HL-60 (cell line): ENCODE measurements at places on chromosomes 2 and 18.

- no peak for DNase-seq
Measured at GRCh38 chr18:45889419-45890064, 64.1 kb downstream of the SIGLEC15 start.

DNA sequence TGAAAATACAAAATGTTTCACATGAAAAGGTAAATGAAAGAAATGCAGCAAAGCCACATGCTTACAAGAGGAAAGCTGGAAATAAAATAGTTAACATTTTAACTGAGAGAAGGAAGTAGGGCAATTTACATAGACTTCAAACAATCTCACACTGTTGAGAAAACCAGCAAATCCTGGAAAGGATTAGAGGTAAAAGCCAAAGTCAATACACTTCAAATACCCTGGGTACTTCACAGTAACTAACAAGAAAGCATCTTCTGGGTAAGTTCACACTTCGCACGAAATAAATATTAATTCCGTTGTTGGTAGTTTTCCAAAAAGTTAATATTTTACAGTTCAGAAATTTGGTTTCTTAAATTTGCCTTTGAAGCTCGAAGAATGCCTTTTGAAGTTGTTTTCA, 3.5 kb upstream of the ERICH2 start:
- no peak for DNase-seq

DNA sequence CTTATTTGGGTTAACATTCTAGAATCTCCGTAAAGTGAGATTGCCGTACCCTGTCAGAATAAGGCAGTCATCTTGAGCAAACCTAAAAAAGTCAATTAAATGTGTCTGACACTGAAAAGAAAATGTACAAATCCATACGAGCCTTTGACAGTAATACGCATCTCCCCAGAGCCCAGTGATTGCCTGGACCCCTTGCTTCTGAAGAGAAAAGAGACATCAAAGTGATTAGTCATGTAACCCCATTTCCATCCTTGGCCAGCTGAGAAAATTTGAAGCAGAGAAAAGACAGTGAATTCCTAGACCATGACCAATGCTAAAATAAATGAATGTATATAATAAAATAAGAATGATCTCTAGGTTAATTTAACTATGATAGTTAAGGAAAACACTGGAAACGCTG, 1499.4 kb downstream of the SUCLG1 start:
- DNase-seq = no peak

- no peak for DNase-seq
Measured at GRCh38 chr2:10806543-10806942, 6.0 kb downstream of the PDIA6 start.

DNA sequence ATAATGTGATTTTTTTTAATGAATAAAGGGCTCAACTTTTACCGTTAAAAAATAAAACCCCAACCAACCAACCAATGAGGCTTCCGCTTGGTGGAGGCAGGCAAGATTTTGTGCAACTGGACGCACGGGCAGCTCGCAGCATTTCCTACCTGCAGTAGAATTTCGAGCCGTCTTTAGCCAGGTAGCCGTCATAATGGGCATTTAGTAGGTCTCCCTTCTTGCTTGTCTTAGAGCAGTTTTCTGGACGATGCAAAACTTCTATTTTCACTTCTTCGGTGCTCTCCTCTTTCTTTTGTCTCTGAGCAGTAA, 316 bp downstream of the FKBP7 start:
- no peak for DNase-seq

DNA sequence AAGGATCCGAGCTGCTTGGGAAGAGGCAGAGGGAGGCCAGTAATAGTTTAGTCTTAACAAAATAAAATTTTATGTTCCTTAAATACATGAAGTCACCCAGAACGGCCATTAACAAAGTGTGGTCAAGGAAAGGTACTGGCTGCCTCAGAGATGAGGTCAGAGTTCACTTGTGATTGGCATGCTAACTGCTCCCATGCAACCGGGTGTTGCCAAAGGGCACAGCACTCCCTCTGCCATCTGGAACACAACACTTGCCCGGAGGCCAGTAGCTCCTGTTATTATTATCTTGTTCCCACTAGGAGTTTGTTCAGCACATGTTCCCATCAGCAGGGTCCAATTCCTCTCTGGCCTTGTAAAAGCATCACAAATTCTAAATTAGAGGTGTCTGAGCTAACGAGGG, 207.0 kb downstream of the CYP26B1 start:
- no peak for DNase-seq

- DNase-seq = no peak
Measured at GRCh38 chr2:226078666-226079065, 679.2 kb downstream of the NYAP2 start.

DNA sequence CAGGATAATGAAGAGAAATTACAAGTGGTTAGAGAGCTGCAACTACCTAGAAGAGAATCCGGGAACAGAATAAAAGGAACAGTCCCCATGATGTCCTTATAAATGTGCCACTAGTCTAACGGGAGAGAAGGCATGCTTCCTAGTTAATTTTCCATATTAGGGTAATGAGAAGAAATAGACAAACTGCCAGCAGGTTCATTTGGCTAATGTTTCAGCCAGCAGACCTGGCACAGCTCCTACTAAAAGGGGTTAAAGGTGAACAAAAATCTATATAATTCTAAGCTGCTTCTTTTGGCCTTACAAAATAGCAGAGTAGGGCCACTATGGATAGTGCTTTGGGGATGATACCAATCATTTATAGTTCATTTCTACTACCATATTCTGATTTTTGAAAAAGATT, 845.3 kb upstream of the GCFC2 start:
- DNase-seq = no peak

DNA sequence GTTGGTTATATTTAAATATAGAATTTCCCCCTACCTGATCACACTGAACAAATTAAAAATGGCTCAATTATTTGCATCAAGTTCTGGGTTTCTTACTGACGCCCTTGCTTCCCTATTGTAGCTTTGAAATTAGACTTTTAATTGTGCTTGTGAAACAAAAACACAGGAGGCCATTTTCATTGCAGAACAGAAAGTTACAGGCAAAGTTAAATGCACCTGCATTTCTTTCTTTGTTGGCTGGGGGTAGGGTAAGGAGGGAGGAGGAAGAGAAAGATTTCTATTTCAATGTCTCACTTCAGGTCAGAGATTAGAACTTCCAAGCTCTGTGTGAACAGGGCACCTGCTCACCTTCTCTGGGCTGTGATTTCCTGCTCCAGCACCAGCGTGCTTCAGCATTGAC, 199.6 kb downstream of the BCL11A start:
- DNase-seq = no peak

DNA sequence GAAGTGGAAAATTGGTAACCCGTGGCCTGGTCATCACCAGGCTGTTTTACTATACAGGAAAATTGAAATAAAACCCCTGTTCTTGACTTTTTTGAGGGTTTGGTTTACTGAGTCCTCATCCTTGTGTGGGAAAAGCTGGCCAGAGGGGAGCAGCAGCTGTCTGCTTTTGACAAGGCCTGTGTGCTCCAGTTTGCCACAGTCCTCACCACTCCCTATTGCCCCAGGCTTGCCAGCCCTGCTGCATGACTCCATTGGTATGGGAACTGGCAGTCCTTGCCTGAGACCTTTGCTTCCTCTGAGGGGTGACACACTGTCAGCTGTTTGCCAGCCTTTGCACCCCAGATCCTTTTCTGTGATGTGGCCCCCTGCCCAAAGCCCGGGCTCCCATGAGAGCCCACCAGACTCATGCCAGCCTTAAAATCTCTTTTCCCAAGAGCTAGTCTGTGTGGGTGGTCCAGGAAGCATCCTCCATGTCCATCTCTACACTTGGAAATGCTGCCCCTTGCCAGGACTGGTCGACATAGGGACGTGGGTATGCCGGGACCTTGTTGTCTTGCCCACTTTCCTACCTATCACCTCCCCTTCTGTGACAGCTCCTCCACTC, 39.0 kb downstream of the GLI2 start:
- DNase-seq = no peak

DNA sequence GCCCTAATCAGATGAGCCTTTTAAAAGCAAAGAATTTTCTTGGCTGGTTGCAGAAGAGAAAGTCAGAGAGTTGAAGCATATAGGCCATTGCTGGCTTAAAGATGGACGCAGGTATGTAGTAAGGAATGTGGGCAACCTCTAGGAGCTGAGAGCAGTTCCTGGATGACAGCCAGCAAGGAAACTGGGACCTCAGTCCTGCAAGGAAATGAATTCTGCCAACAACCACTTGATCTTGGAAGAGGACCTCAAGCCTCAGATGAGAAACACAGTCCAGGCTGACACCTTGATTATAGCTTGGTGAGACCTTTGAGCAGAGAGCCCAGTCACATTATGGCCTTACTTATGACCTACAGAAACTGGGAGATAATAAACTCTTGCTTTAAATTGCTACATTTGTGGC, 15.7 kb downstream of the PHOSPHO2 start:
- no peak for DNase-seq

DNA sequence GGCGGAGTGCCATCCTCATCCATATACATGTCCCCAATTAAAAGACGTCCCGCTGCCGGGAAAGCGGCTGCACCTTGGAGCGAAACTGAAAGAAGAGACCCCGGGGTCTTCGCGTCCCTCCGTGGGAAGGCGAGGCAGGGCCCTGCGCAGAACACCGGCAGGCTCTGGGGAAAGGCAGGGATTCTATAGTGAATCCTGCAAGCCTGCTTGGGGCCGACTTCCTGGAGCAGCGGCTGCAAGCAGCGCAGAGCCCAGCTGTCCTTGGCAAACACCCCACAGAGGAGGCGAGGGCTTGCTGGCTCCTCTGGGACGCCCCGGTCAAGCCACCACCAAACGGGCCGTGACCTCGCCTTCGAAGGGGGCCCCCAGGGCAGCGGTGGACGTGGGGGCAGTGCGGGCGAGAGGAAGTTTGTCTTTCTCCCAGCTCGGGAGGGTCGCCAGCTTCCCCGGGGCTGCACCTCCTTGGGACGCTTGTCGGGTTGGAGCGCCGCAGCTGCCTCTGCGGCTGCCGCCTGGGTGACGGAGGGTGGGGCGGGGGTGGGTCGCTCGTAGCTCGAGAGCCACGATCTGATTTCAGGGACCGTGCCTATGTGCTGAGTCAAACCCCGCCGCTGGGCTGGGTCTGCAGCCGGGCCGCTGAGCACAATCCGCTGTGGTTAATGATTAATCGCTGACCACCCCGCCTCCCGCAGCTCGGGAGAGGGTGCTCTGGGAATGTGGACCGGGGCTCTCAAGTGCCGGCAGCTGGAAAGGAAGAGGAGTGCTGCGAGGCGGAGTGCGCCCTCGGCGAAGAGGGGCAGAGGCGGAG, 486 bp upstream of the GPR39 start:
- DNase-seq = no peak

GRCh38 chr2:156156580-156156979, 175.9 kb downstream of the NR4A2 start:
- DNase-seq = no peak

GRCh38 chr2:64337314-64337713, 116.6 kb upstream of the LGALSL start:
- DNase-seq = no peak

DNA sequence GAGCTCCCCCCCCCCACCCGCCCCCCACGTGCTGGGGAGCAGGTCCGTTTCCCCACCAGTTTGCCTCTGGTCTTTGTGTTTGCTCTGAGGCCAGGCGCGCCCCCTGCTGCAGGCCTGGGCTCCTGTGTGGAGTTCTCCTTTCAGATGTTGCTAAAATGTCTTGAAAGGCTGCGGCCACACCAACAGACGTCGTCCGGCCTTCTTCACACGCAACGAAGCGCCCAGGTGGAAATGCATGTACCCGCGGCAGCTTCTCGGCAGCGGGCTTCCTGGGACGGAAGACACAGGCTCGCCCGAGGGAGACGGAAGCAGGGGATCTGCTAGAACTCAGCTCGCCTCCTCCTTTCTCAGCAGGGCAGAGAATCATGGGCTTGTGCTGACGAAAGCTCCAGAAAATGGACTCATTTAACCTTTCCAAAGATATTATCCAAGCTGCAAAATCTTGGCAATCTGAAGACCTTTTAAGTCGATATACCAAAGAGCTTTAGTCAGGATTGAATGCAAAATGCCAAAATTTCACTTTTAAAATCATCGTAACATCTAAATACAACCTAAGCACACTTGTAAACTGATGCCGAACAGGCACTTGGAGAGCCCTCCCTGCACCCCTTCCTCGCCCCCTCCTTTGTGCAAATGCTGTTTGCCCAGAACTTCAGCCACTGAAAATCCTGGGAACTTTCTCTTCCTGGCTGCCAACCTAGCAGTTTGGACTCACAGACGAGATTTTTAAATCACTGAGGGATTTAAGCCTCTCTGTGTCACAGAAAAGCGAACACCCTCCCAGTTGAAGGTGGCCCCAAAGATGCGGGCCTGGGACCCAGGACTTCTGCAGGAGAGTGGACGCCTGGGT, 125.5 kb upstream of the ZNF516 start:
- DNase-seq = peak; percentile 98

DNA sequence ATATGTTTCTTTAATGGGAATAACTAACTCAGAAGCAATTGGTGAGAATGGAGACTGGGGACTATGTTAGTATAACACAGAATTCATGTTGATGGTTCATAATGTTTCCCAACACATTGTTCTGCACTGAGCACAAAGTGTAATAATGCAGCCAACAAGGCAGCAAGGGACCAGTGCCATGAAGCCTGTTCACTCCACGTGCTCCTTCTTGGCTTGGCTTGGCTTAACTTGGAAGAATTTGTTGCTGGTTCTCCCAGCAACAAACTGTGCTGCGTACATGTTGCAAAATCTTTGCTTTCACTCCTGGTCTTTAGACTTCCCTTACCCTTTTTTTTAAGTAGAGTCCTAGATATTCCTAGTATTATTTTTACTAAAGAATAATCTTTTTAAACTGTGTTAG, 129.7 kb downstream of the MAP3K20 start:
- no peak for DNase-seq

DNA sequence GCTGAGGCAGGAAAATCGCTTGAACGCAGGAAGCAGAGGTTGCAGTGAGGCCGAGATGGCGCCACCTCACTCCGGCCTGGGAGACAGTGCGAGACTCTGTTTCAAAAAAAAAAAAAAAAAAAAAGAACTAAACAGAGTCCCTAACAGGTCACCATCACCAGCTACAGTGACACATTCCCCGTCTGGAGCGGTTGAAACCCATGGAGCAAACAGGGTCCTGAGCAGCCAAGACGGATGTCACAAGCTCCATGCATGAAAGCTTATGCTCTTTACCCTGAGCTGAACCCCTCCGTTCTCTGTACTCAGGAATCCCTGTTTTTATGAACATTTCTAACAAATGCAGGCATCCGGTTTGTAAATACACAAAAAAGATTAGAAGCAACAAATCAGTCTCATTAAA, 55.9 kb upstream of the LAPTM4A start:
- no peak for DNase-seq
